AG04450 (cell line): ENCODE measurements at places on chromosomes 5 and 9. TPM values are rescaled to one million over a fixed set of nuclear protein-coding genes. Genes with fewer than 3 reads are reported as not detected.

DNA sequence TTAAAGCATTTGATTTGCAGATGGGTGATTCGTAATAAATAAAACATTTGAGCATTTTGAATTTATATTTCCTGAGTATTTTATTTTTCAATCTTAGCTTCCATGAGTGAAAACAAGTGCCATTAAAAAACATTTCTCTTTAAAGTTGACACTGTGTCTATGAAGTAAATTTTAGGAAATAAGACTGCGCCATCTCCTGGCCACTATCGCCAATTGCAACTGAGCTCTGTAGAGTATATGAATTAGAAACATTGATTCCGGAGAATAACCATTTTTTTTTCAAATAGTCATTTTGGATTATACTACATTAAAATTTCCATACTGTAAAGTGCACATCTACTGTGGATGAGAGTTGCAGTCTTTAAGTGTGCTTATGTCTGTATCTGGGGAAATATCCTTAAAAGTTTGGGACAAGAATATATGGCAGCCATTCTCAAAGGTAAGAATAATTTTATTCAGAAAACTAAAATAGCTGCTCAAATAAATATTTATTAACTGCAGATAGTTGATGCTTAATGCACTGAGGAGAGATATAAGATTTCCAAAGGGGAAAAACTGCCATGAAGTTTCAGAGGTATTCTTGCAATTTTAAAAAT is 5.9 kb downstream of the DMRTA1 start:
- no peak for DNase-seq

DNA sequence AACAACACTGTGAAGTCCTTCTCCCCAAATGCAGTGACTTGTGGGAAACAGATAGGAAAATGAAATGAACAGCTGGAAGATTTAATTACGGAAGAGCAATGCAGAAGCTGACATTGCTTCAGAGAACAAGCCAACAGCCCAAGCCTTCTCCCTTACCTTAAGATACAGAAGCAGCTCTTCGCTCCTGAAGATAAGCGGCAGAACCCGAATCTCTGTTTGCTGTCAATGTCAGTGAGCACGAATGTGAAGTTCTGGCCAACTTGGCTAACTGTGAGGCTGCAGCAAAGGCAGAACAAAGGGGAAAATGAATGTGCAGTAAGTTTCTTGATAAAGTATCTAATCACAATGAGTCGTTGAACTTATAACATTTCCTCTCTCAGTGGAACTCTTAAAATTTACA is 172.4 kb downstream of the DENND1A start:
- DNase-seq: no peak

DNA sequence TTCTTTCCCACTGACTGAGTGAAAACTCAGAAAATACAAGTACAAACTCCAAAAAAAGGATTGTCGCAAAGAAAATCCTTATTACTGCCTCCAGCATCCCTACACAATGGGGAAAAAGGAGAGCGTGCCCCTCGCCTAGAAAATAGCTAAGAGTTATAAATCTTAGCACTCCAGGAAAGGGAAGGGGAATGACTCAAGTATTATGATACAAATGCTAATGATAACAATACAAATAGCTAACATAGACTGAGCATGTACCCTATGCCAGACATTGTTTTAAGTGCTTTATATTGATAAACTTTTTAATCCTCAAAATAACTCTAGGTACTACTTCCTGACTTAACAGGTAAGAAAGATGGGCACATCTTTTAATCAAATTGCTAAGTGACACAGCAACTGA is 70.8 kb upstream of the VCAN start:
- DNase-seq: no peak

GRCh38 chr9:132609184-132609583 is 26.8 kb downstream of the BARHL1 start:
- DNase-seq: no peak

- no peak for DNase-seq
Observed at GRCh38 chr9:104286799-104287198, 192.7 kb downstream of the SMC2 start.

DNA sequence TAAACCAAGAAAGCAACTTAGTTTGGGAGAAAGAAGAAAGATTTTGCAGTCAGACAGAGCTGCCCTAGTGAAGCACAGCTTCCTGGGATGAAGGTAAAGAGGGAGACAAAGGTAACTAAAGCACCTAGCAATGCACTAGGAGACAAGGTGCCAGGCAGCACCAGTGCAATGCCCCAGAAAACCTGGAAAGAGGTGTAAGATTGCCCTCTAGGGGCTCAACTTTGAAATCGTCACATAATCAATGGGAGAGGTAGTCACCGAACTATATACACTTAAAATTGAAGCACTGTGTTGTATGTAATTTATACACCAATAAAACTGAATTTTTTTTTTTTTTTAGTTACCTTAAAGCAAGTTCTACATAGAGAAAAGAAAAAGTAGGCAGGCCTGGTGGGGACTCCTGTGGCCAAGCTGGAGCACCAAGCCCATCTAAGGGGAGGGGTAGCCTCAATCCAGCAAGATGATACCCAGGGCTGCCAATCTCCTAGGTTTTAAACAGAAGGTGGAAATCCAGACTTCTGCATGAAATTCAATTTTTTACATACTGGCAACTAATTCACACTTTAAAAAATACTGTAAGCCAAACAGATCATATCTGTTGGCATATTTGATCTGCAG is 48.2 kb downstream of the CDK5RAP2 start:
- no peak for DNase-seq

DNA sequence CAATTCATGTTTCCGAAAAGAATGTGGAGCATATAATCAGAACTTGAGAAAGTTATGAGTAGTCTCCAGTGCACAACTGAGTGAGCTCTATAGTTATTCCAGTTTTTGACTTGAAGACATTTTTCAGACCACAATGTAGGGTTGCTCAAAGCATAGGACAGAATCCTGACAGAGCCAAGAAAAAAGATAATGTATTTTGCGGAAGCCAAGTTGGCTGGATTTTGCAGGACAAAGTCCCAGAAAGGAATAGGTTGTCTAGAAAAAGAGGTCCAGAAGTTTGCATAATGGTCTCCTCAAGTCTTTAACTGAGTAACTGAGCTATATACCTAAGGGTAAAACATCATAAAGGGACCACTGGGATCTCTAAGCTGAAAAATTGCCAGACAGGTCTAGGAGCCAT is 1028.0 kb downstream of the TAF11L14 start:
- no peak for DNase-seq

GRCh38 chr5:135139381-135140134 is 105.5 kb upstream of the PITX1 start:
- DNase-seq: peak; percentile 92

GRCh38 chr9:132094314-132094791 is 14.7 kb upstream of the MED27 start:
- peak; percentile 83 for DNase-seq

DNA sequence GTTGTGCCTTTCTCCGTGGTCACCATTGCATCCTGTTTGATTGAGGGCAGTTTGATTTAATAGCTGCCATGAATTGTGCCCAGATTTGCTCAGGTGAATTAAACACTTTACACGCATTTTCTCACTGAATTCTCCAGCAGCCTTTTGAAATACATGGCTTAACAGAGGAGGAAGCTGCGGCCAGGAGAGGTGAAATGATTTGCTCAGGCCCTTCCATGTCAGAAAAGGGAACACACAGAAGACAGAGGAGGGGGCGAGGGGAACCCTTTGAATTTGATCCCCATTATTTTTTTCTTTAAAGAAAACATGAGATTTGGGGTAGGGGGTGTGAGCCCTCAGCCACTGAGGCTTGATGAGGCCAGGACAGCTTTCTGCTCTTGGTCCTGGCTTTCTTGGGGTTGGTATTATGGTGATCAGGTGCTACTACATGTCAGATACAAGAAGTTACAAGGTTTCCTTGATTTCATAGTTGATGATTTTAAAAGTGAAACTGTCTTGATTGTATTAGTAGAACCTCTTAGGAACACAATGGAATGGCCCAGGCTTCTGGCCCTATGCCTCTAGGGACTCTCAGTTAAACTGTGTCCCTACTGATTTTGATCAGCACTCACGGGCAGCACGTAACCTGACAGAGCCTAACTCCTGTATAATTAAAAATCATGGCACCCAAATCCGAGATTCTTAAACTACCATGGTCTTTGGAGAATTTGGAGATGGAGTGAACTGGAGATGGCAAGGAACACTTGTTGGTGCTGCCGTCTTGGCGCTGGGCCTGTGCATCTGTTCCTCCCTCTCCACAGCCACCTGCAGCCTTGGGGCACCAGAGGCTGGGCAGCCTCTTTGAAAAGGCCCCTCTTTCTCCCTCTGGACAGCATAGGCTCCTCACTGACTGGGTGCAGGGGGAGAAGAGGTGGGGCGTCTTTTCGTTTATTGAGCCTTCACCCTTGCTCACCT is 107.9 kb downstream of the TRIO start:
- DNase-seq: no peak

GRCh38 chr9:8627976-8628679 is 828.5 kb upstream of the DMAC1 start:
- DNase-seq: no peak

Gene HMMR
- 6.3 and 12.5 TPM in 2 replicates for polyA plus RNA-seq

Gene PCDHGA10
- 9.2 and 11.7 TPM in 2 replicates for polyA plus RNA-seq

Gene WNT8A
- not detected in 2 replicates for polyA plus RNA-seq

Gene SLC36A3
- polyA plus RNA-seq: not detected in 2 replicates

Gene RFESD
- polyA plus RNA-seq: 3.0 and 3.8 TPM in 2 replicates

Gene CDC20B
- not detected in 2 replicates for polyA plus RNA-seq

Gene PAPPA
- 56.1 and 65.0 TPM in 2 replicates for polyA plus RNA-seq
